AG09319 (cell line): ENCODE measurements at places on chromosomes 1 and 21.

DNA sequence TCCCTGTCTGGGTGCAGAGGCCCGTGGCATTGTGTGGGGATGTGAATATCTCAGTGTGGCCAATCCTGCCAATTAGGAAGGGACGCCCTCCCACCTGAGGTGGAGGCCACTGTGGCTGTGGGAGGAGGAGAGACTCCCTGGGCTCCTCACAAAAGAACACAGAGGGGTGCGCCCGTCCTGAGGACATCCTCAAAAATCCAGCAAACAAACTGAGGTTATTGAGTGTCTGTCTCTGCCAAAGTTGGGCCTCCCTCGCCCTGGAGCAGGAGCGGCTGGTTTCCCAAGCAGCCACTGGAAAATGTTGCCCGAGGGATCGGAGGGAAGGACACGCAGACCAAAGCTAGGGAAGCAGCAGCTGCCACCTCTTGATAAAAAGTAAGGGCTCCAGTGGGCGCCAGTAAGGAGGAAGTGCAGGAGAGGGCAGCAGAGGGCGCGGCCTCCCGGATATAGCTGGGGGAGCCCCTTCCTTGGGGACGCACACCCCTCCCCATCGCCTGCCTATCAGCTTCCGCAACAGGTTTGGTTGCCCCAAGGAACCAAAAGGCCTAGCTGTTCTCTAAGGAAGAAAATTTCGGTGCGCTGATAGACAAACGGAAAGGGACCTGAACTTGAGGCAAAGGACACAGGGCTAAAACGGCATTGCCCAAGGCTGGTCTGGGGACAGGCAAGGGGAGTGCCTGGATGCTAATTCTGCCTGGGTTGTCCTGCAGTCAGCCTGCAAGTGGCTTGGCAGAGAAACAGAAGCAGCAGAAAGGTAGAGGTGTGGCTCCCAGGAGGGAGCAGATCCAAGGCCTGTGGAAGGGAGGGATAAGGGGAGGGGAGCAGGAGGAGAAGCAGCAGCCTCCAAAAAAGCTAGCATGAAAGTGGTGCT is 1.7 kb upstream of the GRIK3 start:
- no peak for DNase-seq

DNA sequence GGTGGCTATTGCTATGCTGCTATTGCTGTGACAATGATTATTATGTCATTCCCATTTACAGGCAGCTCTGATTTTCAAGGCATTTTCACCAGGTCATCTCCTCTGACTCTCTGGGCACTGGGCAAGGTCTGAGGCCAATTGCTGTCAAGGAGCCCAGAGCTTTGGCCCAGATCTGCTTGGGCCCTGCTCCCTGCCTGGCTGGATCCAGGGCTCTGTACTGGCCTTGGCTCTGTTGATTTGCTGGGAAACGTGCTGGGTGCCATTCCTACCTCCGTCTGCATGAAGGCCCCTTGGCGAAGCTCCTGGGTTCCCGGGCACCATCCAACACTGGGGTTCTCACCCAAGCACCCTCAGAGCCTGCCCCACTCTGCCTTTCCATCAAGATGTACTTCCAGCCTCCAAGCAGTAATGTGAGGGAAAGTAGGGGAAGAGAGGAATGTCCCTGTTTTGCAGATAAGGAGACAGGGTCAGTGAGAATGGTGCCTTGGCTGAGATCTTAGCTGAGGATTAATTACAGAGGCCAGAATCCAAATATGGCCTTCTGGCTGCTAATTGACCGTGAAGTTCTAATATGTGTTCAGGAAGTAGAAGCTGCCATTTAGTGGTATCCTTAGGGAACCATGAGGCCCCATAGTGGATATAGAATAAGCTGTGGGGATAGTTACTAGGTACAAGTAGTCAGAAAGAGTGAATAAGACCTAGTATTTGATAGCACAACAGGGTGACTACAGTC is 63.9 kb downstream of the HTR6 start:
- DNase-seq, result no peak

- DNase-seq, result no peak
Observed at GRCh38 chr1:88890791-88891317, 513 bp downstream of the GTF2B start.

- no peak for DNase-seq
Observed at GRCh38 chr1:218108034-218108433, 177.1 kb upstream of the RRP15 start.

GRCh38 chr1:33972676-33973395 is 109.0 kb downstream of the HMGB4 start:
- no peak for DNase-seq

DNA sequence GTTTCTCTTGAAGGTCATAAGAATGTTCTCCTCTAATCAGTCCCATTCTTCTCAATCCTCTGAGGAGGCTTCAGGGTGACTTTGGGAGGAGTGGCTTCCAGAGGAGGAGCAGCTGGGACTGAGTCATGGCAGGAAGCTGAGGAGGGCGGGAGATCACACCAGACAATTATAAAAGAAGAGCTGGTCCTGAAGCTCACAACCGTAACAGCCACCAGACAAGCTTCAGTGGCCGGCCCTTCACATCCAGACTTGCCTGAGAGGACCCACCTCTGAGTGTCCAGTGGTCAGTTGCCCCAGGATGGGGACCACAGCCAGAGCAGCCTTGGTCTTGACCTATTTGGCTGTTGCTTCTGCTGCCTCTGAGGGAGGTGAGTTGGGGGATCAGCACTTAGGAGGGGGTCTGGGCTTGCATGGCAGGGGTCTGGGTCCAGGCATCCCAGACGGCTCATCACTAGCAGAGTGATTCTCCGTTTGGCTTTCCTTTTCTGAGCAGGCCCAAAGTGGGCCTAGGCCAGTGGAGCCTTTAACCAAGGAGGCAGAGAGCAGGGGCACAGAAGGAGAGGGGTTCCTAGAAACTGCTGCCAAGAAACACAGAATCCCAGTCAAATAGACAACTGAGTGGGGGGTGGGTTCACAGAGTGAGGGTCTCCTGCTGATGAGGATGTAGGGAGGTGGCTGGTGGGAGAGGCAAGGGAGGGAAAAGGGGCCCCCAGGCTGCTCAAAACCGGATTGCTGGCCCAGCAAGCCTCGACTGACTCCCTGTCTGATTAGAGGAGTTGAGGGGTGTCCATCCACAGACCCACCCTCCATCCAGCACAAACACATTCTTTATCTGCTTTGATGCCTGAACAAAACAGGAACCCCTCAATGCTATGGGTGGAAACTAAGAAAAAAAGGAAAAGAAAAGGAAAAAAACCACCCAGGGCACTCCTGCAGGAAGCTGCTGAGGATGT is at the start of gene ECM1:
TSS of gene ECM1 (plus strand) at position 198 of the 953 bp plus-strand sequence. CDS start at position 299, 101 bp downstream.
- no peak for DNase-seq

GRCh38 chr1:229344139-229344538 is 1.3 kb upstream of the CCSAP start:
- DNase-seq, result no peak

- no peak for DNase-seq
Observed at GRCh38 chr1:164591858-164592257, 32.9 kb downstream of the PBX1 start.

DNA sequence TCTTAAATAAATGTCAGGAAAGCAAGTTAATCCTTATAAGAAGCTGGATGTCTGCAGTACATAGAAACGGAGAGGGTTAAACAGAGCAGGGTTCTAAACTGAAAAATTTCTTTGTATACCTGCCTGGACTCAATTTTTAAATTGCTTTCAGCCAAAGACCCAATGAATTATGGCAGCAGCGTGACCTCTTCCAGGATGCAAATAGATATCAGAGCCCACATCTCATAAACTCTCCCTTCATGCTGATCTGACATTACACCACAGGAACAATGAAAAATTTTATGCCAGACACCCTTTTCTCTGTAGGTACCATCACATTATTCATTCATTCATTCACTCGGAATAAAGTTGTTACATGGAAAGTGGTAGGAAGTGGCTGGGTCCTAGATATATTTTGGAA is 236.4 kb downstream of the NUF2 start:
- no peak for DNase-seq

DNA sequence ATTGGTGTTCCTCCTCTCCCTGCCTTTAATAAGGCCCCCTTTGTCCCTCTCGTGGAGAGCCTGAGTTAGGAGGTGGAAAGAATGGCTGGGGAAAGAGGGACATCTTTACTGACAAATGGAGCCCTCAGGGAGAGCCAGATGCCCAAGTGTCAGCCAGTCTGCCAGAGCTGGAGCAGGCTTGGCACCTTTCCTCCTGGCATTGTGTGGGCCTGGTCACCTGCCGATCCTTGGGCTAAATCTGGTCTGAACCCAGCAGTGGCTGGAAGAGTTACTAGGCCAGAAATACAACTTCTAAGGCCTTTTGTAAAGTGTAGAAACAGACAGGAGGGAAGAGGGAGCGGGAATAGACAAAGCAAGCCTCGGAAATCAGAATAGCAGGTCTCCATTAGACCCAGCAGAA is 24.9 kb downstream of the VANGL1 start:
- no peak for DNase-seq

DNA sequence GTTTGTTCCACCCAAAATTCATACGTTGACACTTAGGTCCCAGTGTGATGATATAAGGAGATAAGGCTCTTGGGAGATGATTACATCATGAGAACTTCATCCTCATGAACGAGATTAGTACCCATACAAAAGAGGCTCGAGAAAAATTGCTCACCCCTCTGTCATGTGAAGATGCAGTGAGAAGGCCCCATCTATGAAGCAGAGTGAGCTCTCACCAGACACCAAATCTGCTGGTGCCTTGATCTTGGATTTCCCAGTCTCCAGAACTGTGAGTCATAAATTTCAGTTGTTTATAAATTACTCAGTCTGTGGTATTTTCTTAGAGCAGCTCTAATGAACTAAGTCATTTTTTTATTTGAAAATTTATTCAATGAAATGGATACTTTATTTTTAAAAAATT is 42.6 kb upstream of the USP25 start:
- DNase-seq, result no peak

GRCh38 chr1:44425341-44426082 is 20.5 kb downstream of the RNF220 start:
- DNase-seq, result no peak

DNA sequence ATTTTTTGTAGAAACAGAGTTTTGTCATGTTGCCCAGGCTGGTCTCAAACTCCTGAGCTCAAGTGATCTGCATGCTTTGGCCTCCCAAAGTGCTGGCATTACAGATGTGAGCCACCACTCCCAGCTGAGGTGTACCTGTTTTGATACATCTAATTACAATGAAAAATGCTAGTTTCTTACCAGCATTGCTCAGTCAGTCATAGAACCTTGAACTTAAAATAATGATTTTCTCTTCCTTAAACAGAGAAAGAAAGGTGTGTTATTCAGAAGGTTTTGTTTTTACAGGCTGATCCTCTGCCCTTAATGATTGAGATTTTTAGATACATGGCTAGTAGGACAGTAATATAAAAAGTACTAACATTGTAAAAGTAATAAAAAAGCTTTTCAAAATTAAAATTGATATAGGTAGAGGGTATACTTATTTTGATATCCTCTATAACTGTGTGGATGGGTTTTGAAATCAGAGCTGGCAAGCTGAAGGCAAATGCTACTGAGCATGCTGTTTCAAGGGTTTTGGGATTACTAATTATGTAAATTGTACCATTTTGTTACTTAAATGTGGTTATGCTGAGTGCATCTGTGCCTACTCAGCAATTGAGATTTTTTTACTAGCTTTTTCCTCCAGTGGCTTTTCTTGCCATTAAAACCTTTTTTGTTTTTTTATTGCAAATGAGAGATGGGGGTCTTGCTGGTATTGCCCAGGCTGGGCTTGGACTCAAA is 16.1 kb downstream of the PRRC2C start:
- no peak for DNase-seq

- no peak for DNase-seq
Observed at GRCh38 chr1:211517006-211517405, 25.0 kb upstream of the RD3 start.

GRCh38 chr1:22550021-22550420 is 13.3 kb upstream of the EPHA8 start:
- no peak for DNase-seq

DNA sequence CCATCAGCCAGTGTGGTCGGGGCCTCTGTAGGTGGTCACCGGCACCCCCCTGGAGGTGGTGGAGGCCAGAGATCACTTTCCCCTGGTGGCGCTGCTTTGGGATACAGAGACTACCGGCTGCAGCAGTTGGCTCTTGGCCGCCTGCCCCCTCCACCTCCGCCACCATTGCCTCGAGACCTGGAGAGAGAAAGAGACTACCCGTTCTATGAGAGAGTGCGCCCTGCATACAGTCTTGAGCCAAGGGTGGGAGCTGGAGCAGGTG is 961 bp downstream of the RBM15 start:
- DNase-seq, result no peak

GRCh38 chr1:109395602-109396512 is 1.9 kb downstream of the SORT1 start:
- DNase-seq, result no peak

- DNase-seq, result peak; percentile 65
Observed at GRCh38 chr1:179034720-179035119, 9.0 kb downstream of the FAM20B start.

DNA sequence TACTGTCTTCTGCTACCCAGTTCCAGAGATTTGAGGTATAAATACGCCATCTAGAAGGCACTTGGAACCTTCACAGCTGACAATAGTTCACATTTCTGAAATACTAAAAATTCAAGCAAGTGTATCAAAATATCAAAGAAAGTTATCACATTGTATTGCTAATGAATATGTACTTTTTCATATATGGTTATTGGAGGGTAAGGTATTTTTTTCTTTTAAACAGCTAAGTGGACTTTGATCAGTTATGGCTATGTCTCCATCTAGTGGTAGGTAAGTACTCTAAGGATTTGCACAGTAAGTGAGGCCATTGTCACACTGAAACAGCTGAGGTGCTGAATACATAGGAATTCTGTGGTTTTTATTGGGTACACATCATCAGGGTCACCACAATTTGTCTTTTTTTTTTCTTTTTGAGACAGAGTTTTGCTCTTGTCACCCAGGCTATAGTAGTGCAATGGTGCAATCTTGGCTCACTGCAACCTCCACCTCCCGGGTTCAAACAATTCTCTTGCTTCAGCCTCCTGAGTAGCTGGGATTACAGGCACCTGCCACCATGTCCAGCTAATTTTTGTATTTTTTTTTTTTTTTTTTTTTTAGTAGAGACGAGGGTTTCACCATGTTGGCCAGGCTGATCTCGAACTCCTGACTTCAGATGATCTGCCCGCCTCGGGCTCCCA is 49.1 kb upstream of the CR2 start:
- peak; percentile 35 for DNase-seq

DNA sequence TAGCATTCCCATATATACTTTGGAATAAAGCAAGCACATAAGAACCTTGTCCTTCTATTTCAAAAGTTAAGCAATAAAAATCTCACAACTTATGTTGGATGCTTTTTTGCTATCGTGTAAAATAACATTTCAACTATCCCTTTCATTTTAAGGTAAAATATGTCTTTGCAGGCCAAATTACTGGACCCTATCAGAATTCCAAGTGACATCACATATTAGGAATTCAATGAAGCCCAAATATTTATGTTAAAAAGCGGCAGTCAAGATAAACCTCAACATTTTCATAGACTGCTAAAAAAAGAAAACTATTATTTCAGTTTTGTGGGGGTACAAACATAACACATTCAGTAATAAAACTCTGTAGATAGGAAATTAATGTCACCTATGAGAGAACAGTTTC is 252.0 kb downstream of the KCTD3 start:
- DNase-seq, result no peak

- DNase-seq, result peak; percentile 46
Observed at GRCh38 chr1:42966688-42967612, 8.3 kb upstream of the SLC2A1 start.

GRCh38 chr1:25811384-25812082 is 8.2 kb upstream of the MTFR1L start:
- no peak for DNase-seq

GRCh38 chr1:156641761-156642264 is at the start of gene BCAN:
Gene BCAN, plus strand, starts transcription at chr1:156642117. Its CDS starts 3,938 bp downstream, at chr1:156646055.
- no peak for DNase-seq

- no peak for DNase-seq
Observed at GRCh38 chr21:45295576-45296365, 8.1 kb upstream of the POFUT2 start.
